Fibroblast of skin of left quadriceps (primary cell): ENCODE measurements at places on chromosomes 2 and 18.

- no peak for DNase-seq
Observed at GRCh38 chr2:234836271-234836670, 115.5 kb upstream of the SH3BP4 start.

- DNase-seq, result peak; percentile 99
Observed at GRCh38 chr2:12534646-12535263, 182.0 kb upstream of the TRIB2 start.

- DNase-seq, result no peak
Observed at GRCh38 chr2:217938036-217938435, 64.8 kb downstream of the TNS1 start.

GRCh38 chr2:60717691-60718090 is 38.4 kb upstream of the PAPOLG start:
- no peak for DNase-seq

DNA sequence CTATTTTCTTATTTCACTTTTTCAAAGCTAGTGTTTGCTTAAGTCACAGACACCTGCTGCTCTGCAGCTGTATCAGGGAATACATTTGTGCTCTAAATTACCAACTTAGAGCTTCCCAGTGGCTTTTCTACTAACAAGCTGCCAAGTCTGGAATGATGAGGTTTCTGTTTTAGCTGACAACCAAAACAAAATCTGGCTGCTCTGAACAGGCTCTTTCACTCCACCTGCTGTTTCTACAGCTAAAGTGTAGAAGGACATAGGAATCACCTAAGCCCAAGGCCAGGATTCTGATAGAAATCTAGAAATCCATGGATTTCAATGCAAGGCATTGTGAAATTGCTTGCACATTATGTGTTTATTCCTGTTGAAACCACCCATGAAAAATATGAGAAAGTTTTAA is 201.2 kb downstream of the SUCLG1 start:
- DNase-seq, result no peak
